ENCODE measurements at places on chromosomes 2 and 18.

GRCh38 chr2:86280191-86280667 lies 57.2 kb downstream of the REEP1 start:
- peak; percentile 85 for DNase-seq
- peak overlapping the region; percentile 82 for H3K27ac ChIP-seq
- H3K36me3 ChIP-seq, result no peaks in the 10 kb centered on the region
- peaks cover 65% of the 10 kb centered on the region for H3K4me1 ChIP-seq

GRCh38 chr2:96584017-96584416 lies 47.5 kb downstream of the ARID5A start:
- no peaks in the 10 kb centered on the region for H3K27me3 ChIP-seq
- H3K4me3 ChIP-seq, result no peak overlapping the region
- H3K36me3 ChIP-seq, result no peaks in the 10 kb centered on the region

GRCh38 chr2:220182790-220183189 lies 555.4 kb downstream of the SLC4A3 start:
- H3K36me3 ChIP-seq, result no peaks in the 10 kb centered on the region
- no peak for DNase-seq
- no peaks in the 10 kb centered on the region for H3K4me1 ChIP-seq
- no peaks in the 10 kb centered on the region for H3K27me3 ChIP-seq

- DNase-seq, result peak; percentile 69
- H3K36me3 ChIP-seq, result no peaks in the 10 kb centered on the region
- no peaks in the 10 kb centered on the region for H3K27me3 ChIP-seq
- H3K27ac ChIP-seq, result peak overlapping the region; percentile 20
- peaks cover 54% of the 10 kb centered on the region for H3K4me1 ChIP-seq
Observed at GRCh38 chr2:68766376-68766845, 31.8 kb downstream of the ARHGAP25 start.

DNA sequence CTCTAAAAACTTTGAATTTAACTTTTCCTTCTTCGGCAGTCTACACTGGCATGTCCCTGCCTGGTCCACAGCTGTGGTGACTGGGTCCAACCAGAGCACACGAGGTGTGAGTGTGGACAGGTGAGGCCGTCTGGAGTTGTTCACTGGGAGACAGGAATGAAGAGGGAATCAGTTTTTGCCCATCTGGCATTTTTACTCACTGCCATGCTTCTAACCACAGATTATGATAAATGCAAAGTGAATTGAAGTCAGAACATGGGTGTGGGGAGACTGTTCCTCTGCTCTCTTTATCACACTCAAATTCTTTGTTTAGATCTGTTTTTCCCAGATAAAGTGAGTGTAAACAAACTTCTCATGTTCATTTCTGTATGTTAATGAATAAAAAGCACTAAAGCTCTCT lies 54.7 kb upstream of the PIEZO2 start:
- no peaks in the 10 kb centered on the region for H3K27me3 ChIP-seq
- no peaks in the 10 kb centered on the region for H3K36me3 ChIP-seq
- no peaks in the 10 kb centered on the region for H3K4me1 ChIP-seq
- no peak overlapping the region for H3K4me3 ChIP-seq
- no peak for DNase-seq

GRCh38 chr2:224085246-224085645 lies 46.2 kb upstream of the SERPINE2 start:
- no peak for DNase-seq
- H3K27me3 ChIP-seq, result no peaks in the 10 kb centered on the region
- no peaks in the 10 kb centered on the region for H3K4me1 ChIP-seq
- H3K27ac ChIP-seq, result no peak overlapping the region

- no peaks in the 10 kb centered on the region for H3K4me1 ChIP-seq
- no peak overlapping the region for H3K4me3 ChIP-seq
- H3K36me3 ChIP-seq, result no peaks in the 10 kb centered on the region
- H3K27ac ChIP-seq, result no peak overlapping the region
Observed at GRCh38 chr2:131580187-131580586, 52.5 kb downstream of the CCDC74A start.

- H3K27ac ChIP-seq, result no peak overlapping the region
- no peaks in the 10 kb centered on the region for H3K36me3 ChIP-seq
- H3K4me1 ChIP-seq, result no peaks in the 10 kb centered on the region
- no peak for DNase-seq
Observed at GRCh38 chr18:54671291-54671881, 80.3 kb downstream of the DYNAP start.

- H3K27me3 ChIP-seq, result no peaks in the 10 kb centered on the region
- no peak overlapping the region for H3K4me3 ChIP-seq
- H3K4me1 ChIP-seq, result no peaks in the 10 kb centered on the region
- H3K36me3 ChIP-seq, result no peaks in the 10 kb centered on the region
- no peak overlapping the region for H3K27ac ChIP-seq
Observed at GRCh38 chr18:7896161-7896560, 329.0 kb downstream of the PTPRM start.

GRCh38 chr2:37771600-37772088 lies 100.2 kb upstream of the CDC42EP3 start:
- peak overlapping the region; percentile 85 for H3K27ac ChIP-seq
- peaks cover 89% of the 10 kb centered on the region for H3K4me1 ChIP-seq
- DNase-seq, result peak; percentile 81
- no peak overlapping the region for H3K4me3 ChIP-seq
- H3K27me3 ChIP-seq, result no peaks in the 10 kb centered on the region

DNA sequence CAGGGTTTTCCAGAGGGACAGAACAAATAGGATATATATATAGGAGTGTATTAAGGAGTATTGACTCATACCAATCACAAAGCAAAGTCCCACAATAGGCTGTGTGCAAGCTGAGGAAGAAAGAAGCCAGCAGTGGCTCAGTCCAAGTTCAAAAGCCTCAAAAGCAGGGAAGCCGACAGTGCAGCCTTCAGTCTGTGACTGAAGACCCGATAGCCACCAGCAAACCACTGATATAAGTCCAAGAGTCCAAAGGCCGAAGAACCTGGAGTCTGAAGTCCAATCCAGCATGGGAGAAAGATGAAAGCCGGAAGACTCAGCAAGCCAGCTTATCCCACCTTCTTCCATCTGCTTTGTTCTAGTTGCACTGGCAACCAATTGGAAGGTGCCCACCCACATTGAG lies 39.0 kb upstream of the GPD2 start:
- no peaks in the 10 kb centered on the region for H3K27me3 ChIP-seq
- no peak overlapping the region for H3K4me3 ChIP-seq
- H3K27ac ChIP-seq, result no peak overlapping the region
- no peak for DNase-seq
- H3K4me1 ChIP-seq, result peaks cover 5% of the 10 kb centered on the region

DNA sequence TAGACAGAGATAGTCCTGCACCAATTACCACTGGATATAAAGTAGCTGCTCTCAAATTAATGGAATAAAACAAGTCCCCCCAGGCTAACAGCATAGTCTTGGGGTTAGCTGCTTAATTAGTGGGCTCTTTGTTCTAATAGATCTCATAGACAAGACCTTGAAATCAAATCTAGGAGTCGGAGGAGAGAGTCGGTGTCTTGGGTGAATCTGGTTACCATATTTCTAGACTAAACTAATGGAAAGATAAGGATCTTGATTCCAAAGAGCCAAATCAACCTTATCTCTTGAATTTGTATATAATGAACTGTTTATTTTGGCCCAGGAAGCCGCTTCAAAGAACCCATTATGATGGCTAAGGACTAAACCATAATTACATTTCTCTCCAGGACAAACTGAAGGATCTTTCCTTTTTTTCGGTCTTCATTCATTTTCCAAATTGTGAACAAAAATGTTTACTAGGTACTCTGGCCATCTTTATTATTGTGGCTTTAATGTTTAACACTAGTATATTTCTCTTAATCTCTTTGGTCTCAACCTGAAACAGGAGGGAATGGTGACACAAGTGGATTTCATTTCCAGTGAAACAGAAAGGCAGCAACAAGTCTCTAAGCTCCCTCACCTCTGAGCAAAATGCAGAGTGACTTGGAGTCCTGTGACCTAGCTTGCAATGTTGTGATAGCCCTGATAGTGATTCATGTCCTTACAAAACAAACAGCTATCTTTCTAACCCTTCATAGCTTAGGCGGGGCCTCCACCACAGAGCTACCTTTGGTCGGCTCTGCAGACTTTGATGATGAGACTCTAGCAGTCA lies 137.9 kb upstream of the PARD3B start:
- H3K27me3 ChIP-seq, result no peaks in the 10 kb centered on the region
- DNase-seq, result no peak
- H3K4me1 ChIP-seq, result no peaks in the 10 kb centered on the region
- no peak overlapping the region for H3K27ac ChIP-seq
- no peak overlapping the region for H3K4me3 ChIP-seq

DNA sequence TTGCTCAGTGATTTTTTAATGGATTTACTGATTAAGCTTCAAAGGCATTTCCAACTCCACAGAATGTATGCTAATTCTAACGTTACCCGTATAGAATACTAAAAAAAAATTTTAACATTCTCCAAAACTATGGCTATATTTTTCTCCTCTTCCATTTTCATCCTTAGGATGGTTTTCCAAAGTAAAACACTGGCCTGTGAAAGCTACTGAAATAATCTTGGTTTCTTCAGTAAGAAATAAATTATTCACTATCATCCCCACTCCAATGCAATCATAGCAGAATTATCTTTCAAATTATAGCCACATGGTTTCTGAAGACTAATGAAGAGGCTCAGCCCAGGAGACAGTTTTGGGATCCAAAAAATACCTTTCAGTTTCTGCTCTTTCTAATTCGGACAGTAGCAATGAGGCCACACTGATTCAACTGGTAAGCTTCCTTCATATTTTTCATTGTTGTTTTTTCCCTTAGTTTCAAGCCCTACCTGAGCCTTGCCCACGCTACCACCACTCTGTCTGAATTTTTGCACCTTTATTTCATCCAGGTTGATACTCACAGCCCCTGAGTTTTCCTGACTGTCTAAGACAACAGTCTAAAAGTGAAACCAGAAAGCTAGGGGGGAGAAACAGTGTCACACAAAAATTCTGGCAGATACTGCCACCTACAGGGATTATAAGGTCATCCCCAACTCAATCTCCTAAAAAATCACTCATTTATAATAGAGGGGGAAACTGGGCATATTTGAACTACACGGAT lies 887.9 kb downstream of the NRXN1 start:
- H3K27me3 ChIP-seq, result no peaks in the 10 kb centered on the region
- no peaks in the 10 kb centered on the region for H3K4me1 ChIP-seq
- no peaks in the 10 kb centered on the region for H3K36me3 ChIP-seq
- no peak for DNase-seq
- H3K4me3 ChIP-seq, result peak overlapping the region; percentile 40

DNA sequence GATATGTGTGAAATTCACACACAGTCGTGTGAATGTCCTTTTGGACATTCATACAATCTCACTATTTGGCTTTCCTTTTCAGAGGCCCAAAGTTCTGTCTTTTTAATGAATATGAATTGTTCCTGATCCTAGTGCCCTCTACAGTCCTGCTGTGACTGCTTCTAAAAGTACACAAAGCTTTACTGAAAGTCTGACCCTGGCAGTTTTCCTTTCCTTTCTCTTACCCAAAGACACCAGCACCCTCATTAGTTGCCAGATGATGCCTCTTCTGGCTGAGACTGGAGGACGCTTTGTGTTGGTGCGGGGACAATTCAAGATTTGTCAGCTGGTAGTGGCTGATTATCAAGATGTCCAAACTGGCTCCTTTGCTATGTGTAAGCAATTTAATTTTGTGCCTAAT lies 81.8 kb upstream of the CDCA7 start:
- no peaks in the 10 kb centered on the region for H3K36me3 ChIP-seq
- no peak for DNase-seq
- no peak overlapping the region for H3K27ac ChIP-seq
- no peaks in the 10 kb centered on the region for H3K4me1 ChIP-seq
- H3K27me3 ChIP-seq, result no peaks in the 10 kb centered on the region

- peaks cover 6% of the 10 kb centered on the region for H3K36me3 ChIP-seq
- DNase-seq, result no peak
- peaks cover 5% of the 10 kb centered on the region for H3K4me1 ChIP-seq
Observed at GRCh38 chr2:112304298-112304941, 29.0 kb downstream of the ZC3H6 start.

GRCh38 chr2:134227666-134228065 lies 26.2 kb upstream of the MGAT5 start:
- no peaks in the 10 kb centered on the region for H3K36me3 ChIP-seq
- no peak overlapping the region for H3K27ac ChIP-seq
- no peak for DNase-seq
- no peak overlapping the region for H3K4me3 ChIP-seq
- H3K27me3 ChIP-seq, result no peaks in the 10 kb centered on the region

- no peaks in the 10 kb centered on the region for H3K27me3 ChIP-seq
- peak overlapping the region; percentile 93 for H3K4me3 ChIP-seq
- DNase-seq, result peak; percentile 75
- H3K36me3 ChIP-seq, result no peaks in the 10 kb centered on the region
- peak overlapping the region; percentile 94 for H3K27ac ChIP-seq
Observed at GRCh38 chr18:13216711-13217465, 1.7 kb upstream of the LDLRAD4 start.

DNA sequence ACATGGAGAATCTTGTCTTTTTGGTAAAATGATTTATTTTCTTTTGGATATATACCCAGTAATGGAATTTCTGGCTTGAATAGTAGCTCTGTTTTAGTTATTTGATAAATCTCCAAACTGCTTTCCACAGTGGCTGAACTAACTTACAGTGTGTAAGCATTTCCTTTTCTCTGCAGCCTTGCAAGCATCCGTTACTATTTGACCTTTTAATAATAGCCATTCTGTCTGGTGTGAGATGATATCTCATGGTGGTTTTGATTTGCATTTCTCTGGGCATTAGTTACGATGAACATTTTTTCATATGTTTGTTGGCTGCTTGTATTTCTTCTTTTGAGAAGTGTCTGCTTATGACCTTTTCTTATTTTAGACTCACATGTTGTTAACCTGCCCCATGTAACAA lies 190.2 kb downstream of the GALR1 start:
- DNase-seq, result no peak
- H3K36me3 ChIP-seq, result no peaks in the 10 kb centered on the region
- no peak overlapping the region for H3K4me3 ChIP-seq
- no peak overlapping the region for H3K27ac ChIP-seq
- no peaks in the 10 kb centered on the region for H3K4me1 ChIP-seq
- no peaks in the 10 kb centered on the region for H3K27me3 ChIP-seq

- no peak overlapping the region for H3K27ac ChIP-seq
- no peak overlapping the region for H3K4me3 ChIP-seq
- H3K4me1 ChIP-seq, result peaks cover 7% of the 10 kb centered on the region
- H3K27me3 ChIP-seq, result no peaks in the 10 kb centered on the region
Observed at GRCh38 chr2:236748385-236748784, 178.8 kb downstream of the ACKR3 start.

GRCh38 chr2:157497638-157498314 lies 53.9 kb upstream of the CYTIP start:
- DNase-seq, result no peak
- H3K27ac ChIP-seq, result no peak overlapping the region
- H3K4me1 ChIP-seq, result no peaks in the 10 kb centered on the region
- H3K36me3 ChIP-seq, result no peaks in the 10 kb centered on the region

DNA sequence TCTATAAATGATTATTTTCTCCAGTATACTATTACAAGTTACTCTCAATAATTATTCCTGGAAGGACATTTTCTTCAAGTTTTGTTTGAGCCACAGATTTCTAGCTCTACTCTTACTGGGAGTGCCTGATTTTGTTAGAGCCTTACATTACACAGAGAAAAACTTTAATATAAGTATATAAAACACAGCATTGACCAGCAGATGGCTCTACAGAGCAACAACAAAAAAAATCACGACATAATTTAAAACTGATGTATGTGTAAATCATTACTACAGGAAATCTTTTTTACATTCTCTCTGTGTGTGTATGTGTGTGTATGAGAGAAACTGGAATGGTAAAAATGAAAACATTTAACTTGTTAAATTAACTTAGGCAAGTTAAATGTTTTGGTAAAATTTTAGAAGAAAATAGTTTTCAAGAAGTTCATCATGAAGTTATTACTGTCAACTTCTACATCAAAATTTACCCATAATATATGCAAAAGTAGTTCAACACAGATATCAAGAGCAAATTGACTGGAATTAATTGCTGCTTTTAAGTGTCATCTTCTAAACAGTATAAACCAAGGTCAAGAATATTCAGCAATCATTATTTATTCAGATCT lies 103.3 kb downstream of the MDH1 start:
- H3K4me3 ChIP-seq, result no peak overlapping the region
- no peaks in the 10 kb centered on the region for H3K36me3 ChIP-seq
- no peaks in the 10 kb centered on the region for H3K27me3 ChIP-seq
- H3K27ac ChIP-seq, result no peak overlapping the region
- no peak for DNase-seq
- H3K4me1 ChIP-seq, result no peaks in the 10 kb centered on the region

Measured in sigmoid colon (tissue), 7 donors.